NAMALWA (cell line): ENCODE measurements at places on chromosomes 2 and 18.
A peak's percentile ranks its signal among the peaks of the same experiment; 100 is the strongest.

DNA sequence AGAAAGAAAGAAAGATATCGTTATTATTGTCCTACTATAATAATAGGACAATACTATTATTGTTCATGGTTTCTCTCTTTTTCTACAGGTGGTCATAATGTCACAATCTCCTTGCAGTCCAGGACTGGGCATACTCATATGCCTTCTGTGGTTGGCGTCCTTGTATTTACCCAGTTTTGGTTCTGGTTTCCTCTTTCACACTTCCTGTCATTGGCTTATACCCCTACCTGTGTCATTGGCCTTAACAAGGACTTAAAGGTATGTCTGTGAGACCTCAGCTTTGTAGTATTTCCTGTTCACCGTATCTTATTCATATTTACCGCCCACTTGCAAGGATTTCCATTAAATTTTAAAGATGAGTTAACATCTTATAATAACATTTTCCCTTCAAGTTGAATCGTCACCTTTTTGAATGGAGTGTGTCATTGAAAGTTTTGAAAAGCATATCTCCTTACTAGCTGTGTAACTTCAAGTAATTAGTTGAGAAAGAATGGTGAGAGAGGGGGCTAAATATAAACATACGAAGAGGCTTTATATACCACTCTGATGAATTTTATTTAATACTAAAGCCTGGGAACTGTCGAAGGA is 36.5 kb upstream of the HTR2B start:
- no peak for DNase-seq

GRCh38 chr18:69755856-69756496 is 191.7 kb downstream of the CD226 start:
- DNase-seq: no peak

DNA sequence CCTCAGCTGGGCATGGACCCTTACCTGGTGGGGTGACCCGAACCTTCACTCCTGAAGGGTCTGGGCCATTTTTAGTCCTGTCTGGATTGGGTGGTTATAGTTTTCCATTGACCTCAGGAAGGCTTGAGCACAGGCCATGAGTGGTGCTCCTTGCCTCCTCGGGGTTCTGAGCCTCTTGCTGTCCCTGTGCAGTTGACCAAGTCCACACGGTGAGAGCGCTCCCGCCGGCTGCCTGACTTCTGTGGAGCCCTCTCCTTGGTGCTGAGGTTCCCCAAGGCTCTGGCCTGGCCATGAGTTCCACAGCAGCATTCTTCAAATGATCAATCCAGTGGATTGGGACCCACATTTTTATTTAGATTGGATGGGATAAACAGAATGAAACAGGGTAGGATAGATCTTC is 159.5 kb downstream of the SEPTIN10 start:
- DNase-seq: no peak

DNA sequence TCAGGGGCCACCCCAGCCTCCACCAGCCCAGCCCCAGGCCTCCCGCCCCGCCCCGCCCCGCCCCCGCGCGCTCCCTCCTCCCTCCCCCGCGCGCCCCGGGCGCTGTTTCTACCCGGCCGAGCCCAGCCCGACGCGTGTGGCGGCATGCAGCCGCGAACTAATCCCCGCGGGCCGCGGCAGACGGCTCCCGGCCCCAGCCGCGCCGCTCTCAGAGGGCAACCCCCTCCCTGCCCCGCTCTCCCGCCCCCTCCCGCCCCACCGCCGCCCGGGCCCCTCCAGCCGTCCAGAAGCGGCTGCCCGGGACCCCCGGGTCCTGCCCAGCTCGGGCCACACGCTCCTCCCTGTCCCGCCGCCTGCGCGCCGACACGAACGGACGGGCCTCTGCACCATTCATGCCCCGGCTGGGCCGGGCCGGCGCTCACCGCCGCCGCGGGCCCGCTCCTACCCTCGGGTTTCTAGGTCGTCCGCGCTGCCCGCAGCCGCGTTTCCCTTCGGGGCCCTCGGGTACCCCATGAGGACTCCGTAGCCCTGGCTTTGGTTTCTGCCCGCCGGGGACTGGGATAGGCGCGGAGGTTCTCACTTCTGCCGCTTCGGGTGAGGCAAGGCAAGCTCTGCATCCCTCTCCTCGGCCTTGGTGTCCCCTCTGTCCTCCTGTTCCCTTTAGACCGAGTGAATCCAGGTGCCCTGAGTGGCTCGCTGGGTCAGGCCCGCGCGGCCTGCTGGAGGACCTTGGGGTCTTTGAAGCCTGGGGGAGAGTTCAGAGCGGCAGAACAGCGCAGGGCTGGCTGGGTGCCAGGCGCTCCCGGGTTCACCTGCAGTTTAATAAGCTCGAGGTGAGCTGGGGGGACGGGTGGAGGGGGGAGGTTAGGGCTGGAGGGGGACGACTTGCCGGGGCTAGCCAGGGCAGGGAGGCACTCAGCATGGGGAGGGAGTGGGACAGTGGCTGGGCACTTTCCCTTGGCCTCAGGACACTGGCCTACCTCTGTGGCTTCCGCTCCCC is 3.1 kb downstream of the WNT10A start:
- DNase-seq: no peak

DNA sequence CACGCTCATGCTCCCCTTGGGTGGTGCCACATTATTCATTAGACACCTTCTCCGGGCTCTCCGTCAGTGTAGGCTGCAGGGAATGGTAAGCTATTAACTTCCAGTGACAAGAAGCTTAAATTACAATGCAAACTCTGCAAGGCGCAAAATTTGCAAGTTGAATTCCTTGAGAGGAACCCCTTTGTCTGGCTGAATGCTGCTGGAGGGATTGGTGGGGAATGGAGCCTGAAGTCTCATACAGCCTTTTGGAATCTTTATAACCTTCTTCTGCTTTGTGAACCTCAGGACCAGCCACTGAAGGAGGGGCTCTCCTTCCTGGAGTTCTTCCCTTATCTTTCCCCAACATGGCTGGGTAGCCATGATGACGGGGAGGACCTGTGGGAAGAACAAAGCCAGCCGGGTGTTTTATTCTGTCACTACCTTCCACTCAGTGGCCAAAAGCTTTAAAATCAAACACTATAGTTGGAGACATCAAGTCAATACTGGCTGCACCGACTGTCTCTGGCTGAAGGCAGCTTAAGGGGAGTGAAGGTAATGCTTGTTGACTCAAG is 220.9 kb upstream of the EPHA4 start:
- DNase-seq: no peak

- DNase-seq: peak; percentile 72
Observed at GRCh38 chr18:650428-650858, 7.0 kb upstream of the TYMS start.

DNA sequence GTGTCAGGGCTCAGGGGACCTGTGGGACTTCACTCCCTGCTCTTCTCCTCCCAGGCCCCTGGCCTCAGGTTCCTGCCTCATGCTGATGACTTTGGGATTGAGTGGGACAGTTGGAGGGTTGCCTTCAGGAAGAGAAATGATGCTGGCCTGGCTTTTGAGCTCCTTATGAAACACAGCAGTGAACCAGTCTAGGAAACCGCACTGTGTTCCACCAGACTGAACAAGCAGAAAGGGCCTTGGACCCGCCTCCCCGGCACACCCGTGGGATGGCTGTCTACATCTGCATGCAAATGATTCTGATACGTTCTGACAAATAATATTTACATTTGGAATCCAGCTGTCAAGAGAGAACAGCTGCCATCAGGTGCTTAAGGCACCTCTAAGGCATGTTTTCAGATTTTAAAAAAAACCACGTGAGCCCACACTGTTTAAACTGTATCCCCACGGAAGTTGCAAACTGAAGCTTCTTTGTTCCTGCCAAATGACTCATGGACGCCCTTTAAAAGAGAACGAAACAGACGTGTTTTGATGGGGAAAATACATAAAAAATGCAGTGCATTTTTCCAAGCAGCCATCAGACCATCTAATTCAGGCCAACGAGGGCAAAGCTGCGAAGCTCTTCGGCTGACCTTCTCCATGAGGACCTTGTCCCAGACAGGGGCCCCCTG is 27.6 kb upstream of the ASAP2 start:
- peak; percentile 89 for DNase-seq

- DNase-seq: no peak
Observed at GRCh38 chr18:3814816-3815215, 364.8 kb downstream of the TGIF1 start.

GRCh38 chr2:11581124-11581796 is 47.4 kb downstream of the GREB1 start:
- DNase-seq: no peak
